ENCODE measurements at places on chromosomes 2 and 18.

- DNase-seq, result no peak
Measured at GRCh38 chr18:77329651-77330050, 80.0 kb downstream of the GALR1 start.

DNA sequence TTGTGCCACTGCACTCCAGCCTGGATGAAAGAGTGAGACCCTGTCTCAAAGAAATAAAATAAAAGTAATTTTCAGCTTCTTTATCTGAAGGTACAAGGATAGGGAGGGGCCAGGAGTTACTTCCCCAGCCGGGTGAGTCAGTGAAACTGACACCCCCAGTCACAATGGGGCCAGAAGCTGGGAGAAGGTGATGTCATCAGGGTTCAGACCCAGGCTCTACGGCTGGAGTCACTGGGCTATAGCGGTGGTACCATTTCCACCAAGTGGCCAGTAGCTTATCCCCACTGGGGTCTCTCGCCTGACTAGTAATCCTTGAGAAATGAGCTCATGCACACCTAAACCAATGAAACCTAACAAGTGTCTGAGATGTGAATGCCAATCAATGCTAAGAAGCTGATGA, 107.9 kb downstream of the ALPK2 start:
- no peak for DNase-seq

DNA sequence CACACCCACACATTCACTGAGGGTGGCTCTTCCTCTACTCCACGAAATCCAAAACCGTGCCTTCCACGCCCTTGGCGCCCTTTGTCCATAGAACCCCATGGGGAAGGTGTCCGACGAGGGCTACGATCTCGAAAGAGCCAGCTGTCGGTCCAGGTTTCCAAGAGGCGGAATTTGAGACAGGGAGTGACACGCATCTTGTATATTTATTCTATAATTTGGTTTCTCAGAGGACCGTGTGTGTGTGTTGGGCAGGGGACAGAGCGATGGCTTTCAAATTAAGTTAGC, 726 bp downstream of the C2orf69 start:
- DNase-seq, result no peak

- no peak for DNase-seq
Measured at GRCh38 chr2:212409560-212409959, 129.0 kb downstream of the ERBB4 start.

- DNase-seq, result no peak
Measured at GRCh38 chr2:198287706-198288105, 483.3 kb downstream of the PLCL1 start.

- no peak for DNase-seq
Measured at GRCh38 chr18:24930478-24930877, 421.5 kb downstream of the ZNF521 start.

DNA sequence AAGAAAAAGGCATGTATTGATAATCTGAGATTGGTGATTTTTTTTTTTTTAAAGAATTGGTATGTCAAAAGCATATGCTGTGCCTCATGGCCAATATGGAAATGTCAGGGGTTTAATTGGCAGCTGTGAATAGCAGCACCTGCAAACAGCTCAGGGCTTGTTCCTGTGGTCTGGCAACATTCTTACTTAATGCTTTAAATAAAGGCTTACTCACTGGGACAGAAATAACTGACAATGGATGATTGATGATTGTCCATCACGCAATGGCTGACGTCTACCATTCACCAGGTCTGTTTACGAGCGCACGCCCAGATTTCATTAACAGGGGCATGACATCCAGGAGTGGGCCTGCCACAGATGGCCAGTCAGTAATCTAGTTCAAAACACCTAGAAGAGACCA, 66.7 kb downstream of the ETAA1 start:
- no peak for DNase-seq

- no peak for DNase-seq
Measured at GRCh38 chr2:871926-872680, 78.5 kb upstream of the SNTG2 start.

DNA sequence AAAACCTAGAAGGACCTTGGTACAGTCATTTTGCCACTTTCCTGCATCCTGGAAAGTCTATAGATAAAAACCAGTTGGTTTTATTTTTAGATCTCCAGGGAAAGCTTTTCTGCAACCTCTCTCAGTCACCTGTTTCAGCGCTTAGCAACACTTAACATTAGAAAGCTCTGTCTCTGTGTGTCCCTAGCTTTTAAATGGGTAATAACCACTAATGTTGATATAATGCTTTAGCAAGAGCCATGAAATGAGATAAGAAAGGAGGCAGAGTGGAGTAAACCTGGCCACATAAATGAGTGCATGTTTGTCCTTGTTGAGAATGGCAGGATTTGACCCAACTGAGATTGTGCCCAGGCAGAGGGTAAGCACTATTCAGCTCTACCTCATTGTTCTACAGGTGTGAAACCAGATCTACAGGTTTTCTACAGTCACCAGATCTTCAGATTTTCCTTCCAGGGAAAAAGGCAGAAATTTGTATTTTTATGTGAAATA, 44.8 kb downstream of the MARCHF4 start:
- DNase-seq, result no peak

- DNase-seq, result no peak
Measured at GRCh38 chr2:225574582-225575138, 175.2 kb downstream of the NYAP2 start.

- no peak for DNase-seq
Measured at GRCh38 chr18:25825979-25826776, 264.2 kb downstream of the SS18 start.

DNA sequence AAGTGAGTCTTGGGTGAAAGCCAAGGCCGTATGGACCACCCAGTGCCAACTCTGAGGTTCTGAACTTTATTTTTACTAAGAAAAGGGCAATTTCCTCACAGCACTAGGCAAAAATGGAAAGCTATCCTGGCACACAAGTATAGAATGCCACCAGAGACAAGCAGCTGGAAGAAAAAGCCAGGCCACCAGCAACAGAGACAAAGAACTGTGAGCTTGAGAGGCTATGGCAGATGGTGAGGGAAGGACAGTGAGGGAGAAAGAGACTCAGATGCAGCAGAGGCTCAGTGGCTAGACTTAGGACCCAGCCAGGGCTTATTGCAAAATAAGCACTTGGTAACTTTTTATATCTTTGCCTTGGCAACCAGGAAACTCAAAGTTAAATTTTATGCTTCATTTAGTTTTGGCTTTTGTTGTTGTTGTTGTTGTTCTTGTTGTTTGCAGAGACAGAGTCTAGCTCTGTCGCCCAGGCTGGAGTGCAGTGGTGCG, 78.0 kb upstream of the BZW1 start:
- no peak for DNase-seq

- DNase-seq, result no peak
Measured at GRCh38 chr2:237648016-237648381, 20.6 kb downstream of the LRRFIP1 start.

GRCh38 chr2:2664989-2665833, 334.1 kb upstream of the MYT1L start:
- DNase-seq, result no peak

DNA sequence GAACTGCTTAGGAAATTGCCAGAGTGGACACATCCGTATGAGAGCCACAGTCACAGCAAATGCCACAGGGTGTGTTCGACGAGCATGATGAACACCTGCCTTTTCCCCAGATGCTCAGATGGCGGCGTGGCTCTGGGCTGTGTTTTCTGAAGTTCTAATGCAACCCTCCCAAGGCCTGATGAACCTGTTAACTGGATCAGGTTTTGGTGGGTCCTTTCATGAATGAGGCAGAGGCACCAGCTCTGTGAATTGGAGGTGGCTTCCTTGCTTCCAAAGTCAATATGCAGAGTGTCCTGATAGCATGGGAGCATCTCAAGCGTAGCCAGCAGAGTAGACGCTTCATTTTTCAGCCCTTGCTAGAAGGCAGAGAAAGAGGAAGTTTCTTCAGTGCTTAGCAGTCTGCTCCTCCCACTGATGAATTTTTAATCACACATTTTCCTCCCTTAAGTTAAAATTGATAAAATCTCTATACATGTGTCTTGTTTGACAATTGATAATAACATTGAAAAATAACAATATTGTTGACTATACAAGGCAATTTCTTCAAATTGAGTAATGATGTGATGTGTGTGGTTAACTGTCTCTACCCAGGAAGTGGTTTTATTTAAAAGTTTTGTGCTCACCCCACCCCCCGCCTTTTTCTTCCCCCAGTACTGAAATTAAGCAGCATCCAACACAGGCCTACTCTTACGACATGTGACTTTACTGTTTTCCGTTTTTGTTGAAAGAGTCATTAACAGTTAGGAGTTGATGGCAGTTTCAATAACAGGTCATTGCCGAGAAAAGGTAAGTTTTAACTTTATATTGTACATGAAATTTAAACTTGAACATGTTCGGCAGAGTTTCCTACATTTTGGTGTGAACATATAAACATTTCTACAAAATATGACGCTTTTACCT, at the start of gene ARHGAP15:
ARHGAP15 (plus strand) TSS at position 739 of the 900 bp plus-strand sequence.
- DNase-seq, result peak; percentile 73

DNA sequence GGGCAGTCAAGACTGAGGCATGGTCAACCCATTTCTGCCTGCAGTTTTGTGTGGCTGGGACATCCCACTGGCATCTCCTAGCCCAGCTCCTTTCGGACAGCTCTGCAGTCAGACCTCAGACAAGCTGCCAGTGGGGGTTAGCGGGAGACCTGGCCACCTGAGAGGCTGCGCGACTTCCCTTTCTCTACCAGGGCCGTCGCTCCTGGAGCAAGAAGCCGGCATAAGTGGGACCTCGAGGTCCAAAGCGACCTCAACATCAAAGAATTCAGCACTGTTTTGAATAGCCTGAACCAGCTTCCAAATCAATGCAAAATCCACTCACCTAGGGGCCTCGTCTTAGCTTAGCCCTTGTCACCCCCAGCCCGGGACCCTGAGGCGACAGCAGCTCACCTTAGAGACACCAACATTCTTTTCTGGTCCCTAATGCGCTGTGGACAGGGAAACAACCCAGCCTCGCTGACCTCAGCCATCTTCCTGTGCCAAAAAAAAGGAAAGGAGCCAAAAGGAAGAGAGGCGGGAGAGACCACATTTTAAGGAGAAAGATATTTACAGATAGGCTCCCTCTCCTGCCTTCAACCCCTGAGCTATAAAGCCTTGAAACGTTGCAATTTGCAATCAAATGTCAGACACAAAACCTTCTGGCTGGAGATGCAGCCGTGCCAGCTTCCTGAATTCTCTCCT, 81.2 kb downstream of the GFPT1 start:
- no peak for DNase-seq

GRCh38 chr2:17327649-17328048, 190.6 kb downstream of the RAD51AP2 start:
- no peak for DNase-seq

GRCh38 chr18:48934723-48935432, 15.9 kb downstream of the SMAD7 start:
- no peak for DNase-seq

- peak; percentile 43 for DNase-seq
Measured at GRCh38 chr2:134679745-134680144, 39.1 kb downstream of the TMEM163 start.

- DNase-seq, result no peak
Measured at GRCh38 chr2:17959833-17960232, 81.4 kb downstream of the KCNS3 start.

DNA sequence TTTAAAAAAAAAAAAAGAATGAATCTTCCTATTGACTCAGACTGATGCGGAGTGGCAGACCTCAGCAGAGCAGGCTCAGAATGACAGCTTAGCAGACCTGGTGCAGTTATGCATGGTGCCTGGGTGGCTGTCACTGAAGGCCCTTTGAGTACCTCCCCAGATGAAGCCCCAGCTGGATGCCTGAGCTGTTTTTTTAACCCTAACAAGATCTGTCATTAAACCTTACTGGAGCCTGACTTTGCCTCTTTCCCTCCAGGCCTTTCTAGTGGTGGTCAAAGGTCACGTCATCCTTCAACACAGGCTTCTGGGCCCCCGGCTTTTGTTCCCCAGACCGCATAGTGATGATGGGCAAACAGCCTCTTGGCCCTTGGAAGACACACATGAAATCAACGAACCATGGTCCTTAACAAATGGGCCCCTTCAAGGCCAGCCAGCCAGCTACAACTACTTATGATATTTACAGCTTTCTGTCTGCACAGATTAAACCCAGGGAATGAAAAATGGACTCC, 138.3 kb upstream of the CYP1B1 start:
- DNase-seq, result no peak

- DNase-seq, result no peak
Measured at GRCh38 chr2:110997331-110998045, 123.2 kb upstream of the BCL2L11 start.

- no peak for DNase-seq
Measured at GRCh38 chr18:63329431-63330145, 10.0 kb upstream of the BCL2 start.

GRCh38 chr2:172914341-172915008, 161.2 kb upstream of the MAP3K20 start:
- no peak for DNase-seq

DNA sequence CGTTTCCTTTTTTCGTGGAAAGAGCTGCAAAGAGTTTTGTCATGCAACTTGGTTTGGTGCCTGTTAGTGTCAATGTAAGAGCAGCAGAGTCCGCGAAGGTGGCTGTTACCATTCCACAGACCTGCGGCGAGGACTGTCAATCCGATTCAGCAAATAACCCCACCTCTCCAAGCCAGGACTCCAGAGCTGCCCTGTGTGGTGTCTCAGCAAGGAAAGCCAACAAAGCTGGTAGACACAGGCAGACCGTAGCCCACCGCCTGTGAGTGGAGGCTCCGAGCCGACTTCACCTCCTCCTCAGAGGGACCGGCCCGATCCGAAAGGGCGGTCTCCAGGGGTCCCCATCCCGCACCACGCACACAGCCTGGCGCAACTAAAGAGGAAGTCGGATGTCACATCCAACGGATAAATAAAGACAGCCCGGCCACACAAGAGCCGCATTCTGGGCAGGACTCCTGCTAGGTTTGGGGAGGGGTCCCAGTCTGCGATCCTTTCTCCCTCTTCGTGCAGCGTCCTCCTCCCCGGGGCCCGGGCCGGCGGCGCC, 819 bp downstream of the ANKRD44 start:
- DNase-seq, result peak; percentile 59

GRCh38 chr18:26826656-26827235, 38.8 kb downstream of the AQP4 start:
- DNase-seq, result no peak

- no peak for DNase-seq
Measured at GRCh38 chr18:3593381-3593903, 143.5 kb downstream of the TGIF1 start.

DNA sequence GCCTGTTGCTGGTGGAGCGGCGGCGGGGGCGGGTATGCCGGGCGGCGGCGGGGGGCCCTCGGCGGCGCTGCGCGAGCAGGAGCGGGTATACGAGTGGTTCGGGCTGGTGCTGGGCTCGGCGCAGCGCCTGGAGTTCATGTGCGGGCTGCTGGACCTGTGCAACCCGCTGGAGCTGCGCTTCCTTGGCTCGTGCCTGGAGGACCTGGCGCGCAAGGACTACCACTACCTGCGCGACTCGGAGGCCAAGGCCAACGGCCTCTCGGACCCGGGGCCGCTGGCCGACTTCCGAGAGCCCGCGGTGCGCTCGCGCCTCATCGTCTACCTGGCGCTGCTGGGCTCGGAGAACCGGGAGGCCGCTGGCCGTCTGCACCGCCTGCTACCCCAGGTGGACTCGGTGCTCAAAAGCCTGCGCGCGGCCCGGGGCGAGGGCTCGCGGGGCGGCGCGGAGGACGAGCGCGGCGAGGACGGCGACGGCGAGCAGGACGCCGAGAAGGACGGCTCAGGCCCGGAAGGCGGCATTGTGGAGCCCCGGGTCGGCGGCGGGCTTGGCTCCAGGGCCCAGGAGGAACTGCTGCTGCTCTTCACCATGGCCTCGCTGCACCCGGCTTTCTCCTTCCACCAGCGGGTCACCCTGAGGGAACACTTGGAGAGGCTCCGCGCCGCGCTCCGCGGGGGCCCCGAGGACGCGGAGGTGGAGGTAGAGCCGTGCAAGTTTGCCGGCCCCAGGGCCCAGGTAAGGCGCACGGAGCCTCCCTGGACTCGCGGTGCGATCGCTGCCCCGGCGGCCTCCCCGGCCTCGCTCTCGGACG, 1.0 kb downstream of the ZCCHC2 start:
- DNase-seq, result peak; percentile 42
